ENCODE measurements at places on chromosomes 4 and X. TPM values are rescaled to one million over a fixed set of nuclear protein-coding genes. Genes with fewer than 3 reads are reported as not detected.
A peak's percentile ranks its signal among the peaks of the same experiment; 100 is the strongest.

DNA sequence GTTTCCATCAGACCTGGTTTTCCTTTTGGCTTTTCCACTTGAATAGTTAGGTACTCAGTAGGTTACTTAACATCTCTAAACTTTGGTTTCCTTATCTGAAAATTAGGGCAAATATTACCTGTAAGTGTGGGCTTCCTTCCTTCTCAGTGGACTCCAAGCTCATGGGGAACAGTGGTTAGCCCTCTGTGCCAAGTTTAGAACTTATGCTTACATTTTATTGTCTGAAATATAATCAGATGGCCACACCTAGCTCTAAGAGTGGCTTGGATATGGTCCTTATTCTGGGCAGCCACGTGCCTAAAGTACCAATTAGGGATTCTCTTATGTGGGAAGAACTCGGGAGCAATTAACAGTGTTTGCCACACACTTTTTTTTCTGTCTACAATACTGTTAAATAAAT lies 133.9 kb downstream of the UCHL1 start:
- no peaks in the 10 kb centered on the region for H3K36me3 ChIP-seq
- H3K4me3 ChIP-seq = no peak overlapping the region
- H3K27me3 ChIP-seq = no peaks in the 10 kb centered on the region
- peaks cover 11% of the 10 kb centered on the region for H3K4me1 ChIP-seq

DNA sequence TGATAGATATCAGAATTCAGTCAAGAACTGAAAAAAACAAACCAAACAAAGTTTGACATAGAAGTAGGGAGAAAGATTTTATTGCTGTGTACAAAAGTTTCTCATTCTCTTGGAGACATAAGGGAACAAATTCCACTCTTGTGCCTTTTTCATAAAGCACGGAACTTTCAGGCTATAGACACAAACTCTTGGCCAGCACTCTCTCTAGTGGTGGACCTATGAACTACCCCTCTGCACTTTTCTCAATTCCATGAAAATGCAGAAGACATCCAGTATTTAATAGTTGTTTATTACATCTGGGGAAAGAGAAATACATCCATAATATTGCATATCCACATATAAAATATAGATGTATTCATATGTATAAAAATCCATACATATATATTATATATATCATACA lies 291.6 kb upstream of the HS3ST1 start:
- H3K27ac ChIP-seq = peak overlapping the region; percentile 70
- H3K27me3 ChIP-seq = no peaks in the 10 kb centered on the region
- peak; percentile 40 for DNase-seq
- H3K4me1 ChIP-seq = peaks cover 32% of the 10 kb centered on the region
- H3K4me3 ChIP-seq = no peak overlapping the region
- peaks cover 5% of the 10 kb centered on the region for H3K36me3 ChIP-seq

DNA sequence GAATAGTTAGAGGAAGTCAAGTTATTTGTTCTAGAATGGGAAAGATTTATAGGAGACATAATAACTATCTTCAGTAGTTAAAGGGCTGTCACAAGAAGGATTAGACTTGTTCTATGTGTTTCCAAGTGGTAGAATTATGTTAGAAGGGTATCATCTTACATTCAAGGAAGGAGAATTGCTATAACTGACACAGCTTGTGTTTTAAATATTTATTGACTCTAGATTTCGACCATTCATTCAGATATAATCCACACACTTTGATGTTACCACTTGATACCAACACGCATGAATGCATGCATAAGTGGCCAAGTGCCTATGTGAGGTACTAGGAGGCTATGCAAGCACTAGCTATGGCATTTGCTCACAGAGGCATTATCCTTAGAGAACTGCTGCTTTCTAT lies 122.7 kb downstream of the CCNB3 start:
- H3K4me1 ChIP-seq = no peaks in the 10 kb centered on the region
- no peak for DNase-seq
- no peak overlapping the region for H3K27ac ChIP-seq
- H3K36me3 ChIP-seq = no peaks in the 10 kb centered on the region

- H3K27me3 ChIP-seq = no peaks in the 10 kb centered on the region
- DNase-seq = peak; percentile 49
- H3K27ac ChIP-seq = peak overlapping the region; percentile 51
- H3K4me3 ChIP-seq = peak overlapping the region; percentile 8
These were observed 36.9 kb downstream of the SORBS2 start for GRCh38 chr4:185774845-185775680.

GRCh38 chr4:144906181-144906925 lies 191.6 kb downstream of the ANAPC10 start:
- no peaks in the 10 kb centered on the region for H3K27me3 ChIP-seq
- no peak for DNase-seq
- no peak overlapping the region for H3K4me3 ChIP-seq
- no peaks in the 10 kb centered on the region for H3K36me3 ChIP-seq

DNA sequence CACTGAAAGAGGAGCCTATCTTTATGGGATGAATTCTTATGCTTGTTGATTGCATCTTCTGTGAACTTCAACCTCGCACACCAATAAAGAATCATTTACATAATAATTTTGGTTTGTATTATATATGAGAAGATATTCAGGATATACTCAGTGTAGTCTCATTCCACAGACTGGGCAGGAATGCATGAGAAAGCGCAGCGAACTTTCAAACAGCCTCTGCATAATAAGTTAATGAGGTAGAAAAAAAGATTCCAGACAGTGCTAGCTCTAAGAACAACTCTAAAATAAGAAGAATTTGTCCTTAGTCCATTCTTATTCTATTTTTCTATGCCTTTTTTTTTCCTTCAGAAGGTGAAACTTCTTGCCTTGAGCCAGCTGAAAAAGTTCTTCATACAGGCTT lies 224.3 kb upstream of the CTSO start:
- no peaks in the 10 kb centered on the region for H3K4me1 ChIP-seq
- no peak for DNase-seq
- no peaks in the 10 kb centered on the region for H3K27me3 ChIP-seq
- H3K36me3 ChIP-seq = no peaks in the 10 kb centered on the region
- no peak overlapping the region for H3K27ac ChIP-seq

DNA sequence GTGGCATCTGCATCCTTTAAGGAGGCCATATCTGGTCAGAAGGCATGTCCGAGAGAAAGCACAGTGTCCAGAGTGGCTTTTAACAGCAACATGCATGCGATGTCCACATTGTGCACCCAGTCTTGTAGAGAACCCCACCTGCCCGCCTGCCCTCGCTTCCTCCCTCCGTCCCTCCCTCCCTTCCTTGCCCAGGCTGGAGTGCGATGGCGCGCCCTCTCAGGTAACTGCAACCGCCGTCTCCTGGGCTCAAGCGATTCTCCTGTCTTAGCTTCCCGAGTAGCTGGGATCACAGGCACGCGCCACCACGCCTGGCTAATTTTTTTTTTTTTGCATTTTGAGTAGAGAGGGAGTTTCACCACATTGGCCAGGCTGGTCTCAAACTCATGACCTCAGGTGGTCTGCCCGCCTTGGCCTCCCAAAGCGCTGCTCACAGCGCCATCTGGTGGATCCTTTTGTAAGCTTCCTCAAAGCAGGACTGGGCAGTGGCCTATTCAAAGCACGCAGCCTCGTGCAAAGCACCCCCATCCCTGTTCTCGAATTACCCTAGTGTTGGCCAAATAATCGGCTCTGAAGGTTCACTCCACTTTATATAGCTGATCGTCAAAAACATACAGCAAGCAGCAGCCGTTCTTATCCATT lies 15.0 kb downstream of the BRCC3 start:
- H3K27me3 ChIP-seq = no peaks in the 10 kb centered on the region
- H3K27ac ChIP-seq = no peak overlapping the region
- no peaks in the 10 kb centered on the region for H3K4me1 ChIP-seq
- DNase-seq = peak; percentile 38
- H3K4me3 ChIP-seq = no peak overlapping the region

DNA sequence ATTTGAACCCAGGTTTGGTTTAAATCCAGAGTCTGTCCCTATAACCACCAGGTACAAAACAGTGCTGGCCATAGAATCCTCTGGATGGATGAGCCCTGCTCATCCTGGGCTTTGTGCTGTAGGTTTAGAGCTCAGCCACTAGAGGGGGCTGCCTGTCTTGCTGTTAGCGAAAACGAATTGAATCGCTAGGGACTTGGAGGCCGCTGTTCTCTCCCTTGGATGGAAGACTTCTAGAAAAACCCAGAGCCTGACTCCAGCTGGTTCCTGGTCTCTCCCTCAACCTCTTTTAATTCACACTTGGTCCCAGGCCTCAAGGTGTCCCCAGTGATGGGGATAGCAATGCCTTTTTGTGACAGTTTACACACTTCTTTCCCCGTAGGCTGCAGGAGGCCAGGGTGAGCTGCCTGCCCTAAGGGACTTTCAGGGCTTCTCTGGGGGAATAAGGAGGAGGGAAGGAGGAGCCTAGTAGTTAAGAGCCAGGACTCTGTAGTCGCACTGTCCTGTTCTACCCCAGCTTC lies 8.7 kb downstream of the RIPPLY1 start:
- H3K36me3 ChIP-seq = peaks cover 4% of the 10 kb centered on the region
- peak; percentile 75 for DNase-seq
- H3K4me1 ChIP-seq = peaks cover 46% of the 10 kb centered on the region
- H3K4me3 ChIP-seq = no peak overlapping the region

GRCh38 chrX:153829549-153829798 lies 870 bp downstream of the PDZD4 start:
- no peak for DNase-seq
- no peak overlapping the region for H3K4me3 ChIP-seq
- peaks cover 82% of the 10 kb centered on the region for H3K27me3 ChIP-seq
- H3K27ac ChIP-seq = no peak overlapping the region
- H3K4me1 ChIP-seq = no peaks in the 10 kb centered on the region

- peaks cover 12% of the 10 kb centered on the region for H3K4me1 ChIP-seq
- DNase-seq = no peak
- H3K4me3 ChIP-seq = no peak overlapping the region
These were observed 187.0 kb upstream of the S100G start for GRCh38 chrX:16462912-16463311.

- H3K27ac ChIP-seq = no peak overlapping the region
- no peak overlapping the region for H3K4me3 ChIP-seq
- no peak for DNase-seq
- H3K4me1 ChIP-seq = no peaks in the 10 kb centered on the region
- H3K36me3 ChIP-seq = no peaks in the 10 kb centered on the region
These were observed 12.3 kb downstream of the PDE6B start for GRCh38 chr4:637536-638280.

GRCh38 chr4:143438710-143439109 lies 74.8 kb upstream of the SMARCA5 start:
- H3K36me3 ChIP-seq = no peaks in the 10 kb centered on the region
- H3K27ac ChIP-seq = no peak overlapping the region
- no peaks in the 10 kb centered on the region for H3K27me3 ChIP-seq
- no peak for DNase-seq
- H3K4me1 ChIP-seq = no peaks in the 10 kb centered on the region

GRCh38 chr4:1175635-1176229 lies 3.3 kb upstream of the SPON2 start:
- no peaks in the 10 kb centered on the region for H3K36me3 ChIP-seq
- no peak overlapping the region for H3K4me3 ChIP-seq
- peaks cover 6% of the 10 kb centered on the region for H3K4me1 ChIP-seq
- peaks cover 20% of the 10 kb centered on the region for H3K27me3 ChIP-seq
- no peak overlapping the region for H3K27ac ChIP-seq

- H3K4me3 ChIP-seq = no peak overlapping the region
- no peaks in the 10 kb centered on the region for H3K27me3 ChIP-seq
- H3K27ac ChIP-seq = no peak overlapping the region
- H3K36me3 ChIP-seq = no peaks in the 10 kb centered on the region
- no peaks in the 10 kb centered on the region for H3K4me1 ChIP-seq
- no peak for DNase-seq
These were observed 139.3 kb downstream of the TLL1 start for GRCh38 chr4:166012129-166013030.

DNA sequence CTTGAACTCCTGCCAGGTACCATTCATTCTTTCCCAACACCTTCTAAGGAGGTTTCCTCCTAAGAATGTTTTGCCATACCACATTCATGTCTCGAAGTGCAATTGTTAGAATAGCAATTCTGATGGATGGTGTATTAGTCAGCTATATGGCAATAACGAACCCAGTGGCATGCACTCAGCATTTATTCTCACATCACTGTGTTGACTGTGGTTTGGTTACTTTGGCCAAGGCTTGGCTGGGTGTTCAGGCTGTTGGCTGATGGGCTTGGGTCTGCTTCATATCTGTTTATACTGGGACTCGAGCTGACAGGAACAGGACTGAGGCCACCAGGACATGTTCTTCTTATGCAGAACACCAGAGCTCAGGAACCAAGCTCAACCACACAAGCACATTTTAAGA lies 31.7 kb downstream of the PSAPL1 start:
- DNase-seq = peak; percentile 23
- H3K4me1 ChIP-seq = peaks cover 10% of the 10 kb centered on the region
- H3K4me3 ChIP-seq = no peak overlapping the region
- H3K27ac ChIP-seq = peak overlapping the region; percentile 59
- peaks cover 23% of the 10 kb centered on the region for H3K27me3 ChIP-seq
- peaks cover 9% of the 10 kb centered on the region for H3K36me3 ChIP-seq

- H3K4me3 ChIP-seq = no peak overlapping the region
- no peak for DNase-seq
- H3K36me3 ChIP-seq = no peaks in the 10 kb centered on the region
- no peak overlapping the region for H3K27ac ChIP-seq
These were observed 18.7 kb downstream of the FAM184B start for GRCh38 chr4:17762726-17763125.

DNA sequence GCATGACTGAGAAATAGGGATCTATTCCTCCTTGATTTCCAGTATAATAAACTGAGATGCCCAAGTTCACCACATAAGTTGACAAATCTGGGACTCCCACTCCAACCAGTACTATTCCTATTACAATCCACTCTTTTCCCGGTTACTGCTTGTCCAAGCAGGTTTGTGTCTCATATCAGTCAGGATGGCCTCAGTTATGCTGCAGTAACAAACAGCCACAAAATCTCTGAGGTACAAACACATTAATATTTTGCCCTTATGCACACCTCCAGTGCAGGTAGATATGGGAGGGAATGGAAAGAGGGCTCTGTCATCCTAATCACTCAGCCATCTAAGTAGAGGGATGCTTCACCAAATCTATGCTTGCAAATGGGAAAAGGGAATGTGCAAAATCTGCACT lies 207.8 kb downstream of the RAB28 start:
- DNase-seq = no peak
- H3K4me3 ChIP-seq = no peak overlapping the region
- no peaks in the 10 kb centered on the region for H3K27me3 ChIP-seq
- no peaks in the 10 kb centered on the region for H3K4me1 ChIP-seq
- H3K27ac ChIP-seq = no peak overlapping the region

GAGE1 gene
- not detected for total RNA-seq

SRD5A3 gene
- 35.9 TPM for total RNA-seq

QRFPR gene
- 1.0 TPM for total RNA-seq

ADGRL3 gene
- 0.66 TPM for total RNA-seq

UCP1 gene
- not detected for total RNA-seq

MAGEB18 gene
- not detected for total RNA-seq

CXCL10 gene
- 21.6 TPM for total RNA-seq

INTU gene
- 4.8 TPM for total RNA-seq

ADGRG2 gene
- total RNA-seq = 0.09 TPM

TRIM60 gene
- not detected for total RNA-seq

SPANXN3 gene
- not detected for total RNA-seq

ANOS1 gene
- total RNA-seq = 0.33 TPM
